ENCODE measurements at places on chromosomes 4 and X. TPM values are rescaled to one million over a fixed set of nuclear protein-coding genes. Genes with fewer than 3 reads are reported as not detected.

The WDR19 gene
- total RNA-seq: 18.0 TPM

DNA sequence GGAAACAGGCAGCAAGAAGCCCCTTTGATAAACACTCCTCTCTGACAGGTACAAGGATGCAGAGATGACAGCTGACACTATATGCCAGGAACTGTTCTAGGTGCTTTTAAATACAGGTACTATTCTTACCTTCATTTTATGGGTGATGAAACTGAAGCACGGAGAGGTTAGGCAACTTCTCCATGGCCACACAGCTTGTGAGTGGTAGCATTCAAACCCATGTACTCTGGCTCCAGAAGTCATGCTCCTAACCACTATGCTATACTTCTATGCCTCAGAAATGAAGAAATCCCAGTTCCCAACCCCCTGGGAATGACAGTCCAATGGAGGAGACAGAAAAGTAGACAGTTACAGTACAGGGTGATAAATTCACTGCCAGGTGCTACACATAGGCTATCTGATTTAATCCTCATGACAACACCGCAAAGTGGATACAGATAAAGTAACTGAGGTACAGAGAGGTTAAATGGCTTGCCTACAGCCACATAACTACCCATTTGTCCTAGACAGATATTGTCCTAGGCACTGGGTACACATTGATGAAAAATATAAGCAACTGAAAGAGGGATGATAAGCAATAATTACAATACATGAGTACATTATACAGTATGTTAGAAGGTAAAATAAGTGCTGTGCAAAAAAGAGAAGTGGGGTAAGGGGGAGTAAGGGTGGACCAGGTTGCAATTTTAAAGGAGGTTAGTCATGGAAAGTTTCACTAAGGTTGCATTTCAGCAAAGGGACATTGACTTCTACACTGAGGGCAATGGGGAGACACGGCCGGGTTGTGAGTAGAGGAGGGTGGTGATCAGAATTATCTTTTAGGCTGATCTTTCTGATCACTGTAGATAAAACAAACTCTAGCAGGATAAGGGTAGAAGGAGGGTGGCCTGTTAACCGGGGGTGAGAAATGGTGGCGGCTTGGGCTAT is 1.6 kb upstream of the F8 start:
- no peaks in the 10 kb centered on the region for H3K27me3 ChIP-seq
- no peaks in the 10 kb centered on the region for H3K36me3 ChIP-seq
- H3K4me1 ChIP-seq: peaks cover 3% of the 10 kb centered on the region
- H3K4me3 ChIP-seq: no peak overlapping the region
- no peak for DNase-seq
- no peak overlapping the region for H3K27ac ChIP-seq

The SPATA18 gene
- 19.0 TPM for total RNA-seq

DNA sequence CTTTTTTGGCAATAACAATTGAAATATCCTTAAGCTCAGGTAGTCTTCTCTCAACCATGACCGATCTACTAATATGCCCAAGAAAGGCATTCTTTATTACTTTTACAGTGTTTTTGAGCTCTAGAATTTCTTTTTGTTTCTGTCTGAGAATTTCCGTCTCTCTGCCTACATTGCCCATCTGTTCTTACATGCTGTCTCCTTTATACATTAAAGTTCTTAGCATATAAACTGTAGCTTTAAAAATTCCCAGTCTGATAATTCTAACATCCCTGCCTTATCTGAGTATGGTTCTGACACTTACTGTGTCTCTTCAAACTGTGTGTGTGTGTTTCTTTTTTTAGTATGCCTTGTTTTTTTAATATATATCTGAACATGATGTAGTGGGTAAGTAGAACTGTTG is 658.1 kb downstream of the GRID2 start:
- no peaks in the 10 kb centered on the region for H3K4me1 ChIP-seq
- H3K27ac ChIP-seq: no peak overlapping the region

DNA sequence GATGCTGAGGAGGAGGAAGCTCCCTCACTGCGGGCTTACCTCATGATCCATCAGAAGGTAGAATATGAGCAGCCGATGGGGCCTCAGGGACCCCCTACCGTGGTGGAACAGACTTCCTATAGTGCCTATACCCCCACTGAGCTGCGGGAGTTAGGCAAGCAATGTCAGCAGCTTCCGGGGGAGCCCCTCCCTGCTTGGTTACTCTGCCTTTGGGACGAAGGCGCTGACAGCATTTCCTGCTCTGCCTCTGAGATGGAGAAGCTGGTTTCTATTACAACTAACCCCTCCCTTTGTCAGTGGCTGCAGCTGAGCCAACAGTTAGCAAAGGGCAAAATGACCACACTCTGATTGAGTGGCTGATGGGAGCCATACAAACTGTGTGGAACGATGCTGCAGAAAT is 430.7 kb downstream of the IDS start:
- no peak overlapping the region for H3K27ac ChIP-seq
- no peaks in the 10 kb centered on the region for H3K4me1 ChIP-seq
- H3K27me3 ChIP-seq: no peaks in the 10 kb centered on the region
- no peak for DNase-seq
- H3K36me3 ChIP-seq: no peaks in the 10 kb centered on the region

The MAGEA2B gene
- 1.2 TPM for total RNA-seq

The SYNPO2 gene
- 4.7 TPM for total RNA-seq

The ARMCX2 gene
- 96.5 TPM for total RNA-seq

- no peaks in the 10 kb centered on the region for H3K27me3 ChIP-seq
- no peak for DNase-seq
- H3K4me3 ChIP-seq: no peak overlapping the region
Observed at GRCh38 chr4:100519205-100519604, 1.4 kb upstream of the EMCN start.

DNA sequence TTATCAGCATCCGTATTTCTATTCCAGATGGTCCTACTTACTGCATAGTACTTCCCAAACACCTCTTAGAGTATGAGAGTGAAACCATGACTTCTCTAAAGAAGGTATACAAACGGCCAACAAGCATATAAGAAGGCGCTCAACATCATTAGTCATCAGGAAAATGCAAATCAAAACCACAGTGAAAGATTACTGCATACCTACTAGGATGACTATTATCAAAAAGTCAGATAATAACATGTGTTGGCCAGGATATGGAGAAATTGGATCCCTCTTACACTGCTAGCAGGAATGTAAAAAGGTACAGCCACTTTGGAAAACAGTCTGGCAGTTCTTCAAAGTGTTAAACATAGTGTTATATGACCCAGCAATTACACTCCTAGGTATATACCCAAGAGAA is 215.3 kb upstream of the CXorf66 start:
- H3K4me1 ChIP-seq: peaks cover 7% of the 10 kb centered on the region
- H3K27me3 ChIP-seq: no peaks in the 10 kb centered on the region
- peak; percentile 95 for DNase-seq
- peak overlapping the region; percentile 4 for H3K27ac ChIP-seq
- H3K4me3 ChIP-seq: no peak overlapping the region

The HTT-AS gene
- total RNA-seq: not detected

DNA sequence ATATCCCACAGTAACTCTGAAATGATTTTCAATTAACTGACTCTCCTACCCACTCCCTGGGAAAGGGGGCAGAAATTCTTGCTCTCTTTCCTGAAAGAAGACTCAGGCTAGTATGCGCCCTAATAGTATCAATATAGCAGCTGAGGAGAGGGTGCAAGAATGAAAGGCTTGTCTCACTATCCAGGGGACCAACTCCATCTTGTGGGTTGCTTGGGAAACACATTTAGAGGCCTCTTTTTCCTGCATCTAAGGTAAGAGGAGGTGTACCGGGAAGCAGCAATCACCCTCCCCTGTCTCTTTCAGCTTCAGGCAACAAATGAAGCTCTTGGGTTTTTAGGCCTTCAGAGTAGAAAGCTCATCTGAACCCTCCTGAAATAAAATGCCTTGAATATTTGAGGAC is 11.3 kb downstream of the TMEM255A start:
- no peaks in the 10 kb centered on the region for H3K36me3 ChIP-seq
- H3K4me1 ChIP-seq: no peaks in the 10 kb centered on the region
- H3K27me3 ChIP-seq: no peaks in the 10 kb centered on the region
- H3K27ac ChIP-seq: no peak overlapping the region
- DNase-seq: no peak

The EMCN gene
- total RNA-seq: not detected

- H3K4me3 ChIP-seq: no peak overlapping the region
- no peaks in the 10 kb centered on the region for H3K36me3 ChIP-seq
- DNase-seq: no peak
- H3K27ac ChIP-seq: no peak overlapping the region
- no peaks in the 10 kb centered on the region for H3K4me1 ChIP-seq
Observed at GRCh38 chr4:78312989-78313753, 238.4 kb upstream of the ANXA3 start.

GRCh38 chrX:110310896-110311295 is 7.0 kb downstream of the AMMECR1 start:
- H3K27ac ChIP-seq: no peak overlapping the region
- peaks cover 4% of the 10 kb centered on the region for H3K4me1 ChIP-seq
- no peak overlapping the region for H3K4me3 ChIP-seq
- no peaks in the 10 kb centered on the region for H3K27me3 ChIP-seq

- no peak overlapping the region for H3K4me3 ChIP-seq
- no peak for DNase-seq
- no peak overlapping the region for H3K27ac ChIP-seq
Observed at GRCh38 chrX:47497271-47497888, 14.4 kb upstream of the ZNF41 start.

- no peaks in the 10 kb centered on the region for H3K27me3 ChIP-seq
- H3K27ac ChIP-seq: no peak overlapping the region
- H3K4me3 ChIP-seq: no peak overlapping the region
- no peaks in the 10 kb centered on the region for H3K36me3 ChIP-seq
- H3K4me1 ChIP-seq: no peaks in the 10 kb centered on the region
- peak; percentile 53 for DNase-seq
Observed at GRCh38 chr4:166458756-166459155, 585.7 kb downstream of the TLL1 start.

DNA sequence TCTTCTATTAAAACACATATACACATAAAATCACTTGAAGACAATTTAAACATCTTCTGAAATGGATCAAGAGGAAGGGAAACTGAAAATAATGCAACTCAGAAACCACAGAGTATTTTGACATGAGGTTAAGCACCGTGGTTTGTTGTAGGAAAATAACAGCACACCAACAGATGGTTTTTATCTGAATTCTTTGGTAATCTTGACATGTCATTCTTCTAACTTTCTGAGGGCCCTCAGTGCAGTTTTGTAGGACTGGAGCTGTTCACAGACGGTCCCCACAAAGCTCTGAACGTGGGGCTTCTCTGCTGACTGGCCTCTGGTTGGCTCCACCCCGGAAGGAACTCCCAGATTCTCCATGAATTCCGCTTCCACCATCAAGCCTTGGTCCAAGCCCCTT is 16.0 kb upstream of the TLR8 start:
- no peak overlapping the region for H3K4me3 ChIP-seq
- no peak for DNase-seq
- H3K4me1 ChIP-seq: no peaks in the 10 kb centered on the region
- H3K36me3 ChIP-seq: no peaks in the 10 kb centered on the region

DNA sequence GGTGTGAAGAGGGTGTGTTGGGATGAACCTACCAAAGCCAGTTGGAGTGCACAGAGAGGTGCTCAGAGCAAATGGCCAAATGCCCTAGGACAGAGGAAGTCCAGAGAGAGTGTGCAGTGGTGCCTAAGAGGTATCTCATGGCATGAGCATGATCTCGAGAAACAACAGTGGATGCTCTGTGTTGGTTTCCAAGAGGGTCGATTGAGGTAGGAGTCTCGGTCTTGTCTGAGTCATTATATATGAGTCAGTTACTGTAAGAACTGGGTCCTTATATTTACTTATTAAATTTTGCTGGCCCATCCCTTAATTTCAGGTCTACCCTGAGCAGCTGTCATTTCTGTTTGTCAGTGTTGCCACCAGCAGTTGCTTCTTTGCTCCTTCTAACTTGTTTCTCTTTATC is 86.6 kb upstream of the TMEM150C start:
- H3K27me3 ChIP-seq: no peaks in the 10 kb centered on the region
- H3K4me3 ChIP-seq: no peak overlapping the region
- H3K4me1 ChIP-seq: peaks cover 8% of the 10 kb centered on the region

GRCh38 chrX:154541896-154542722 is 4.5 kb downstream of the G6PD start:
- no peak overlapping the region for H3K4me3 ChIP-seq
- H3K36me3 ChIP-seq: no peaks in the 10 kb centered on the region
- H3K4me1 ChIP-seq: peaks cover 31% of the 10 kb centered on the region
- no peaks in the 10 kb centered on the region for H3K27me3 ChIP-seq
- peak; percentile 80 for DNase-seq

The OPHN1 gene
- 3.7 TPM for total RNA-seq

- DNase-seq: no peak
- H3K27me3 ChIP-seq: no peaks in the 10 kb centered on the region
- H3K4me3 ChIP-seq: no peak overlapping the region
Observed at GRCh38 chr4:106818764-106819163, 217.3 kb downstream of the DKK2 start.
